ENCODE measurements at places on chromosomes 3 and 15. TPM values are rescaled to one million over a fixed set of nuclear protein-coding genes. Genes with fewer than 3 reads are reported as not detected.
A peak's percentile ranks its signal among the peaks of the same experiment; 100 is the strongest.

GRCh38 chr3:49803465-49804140 is 542 bp downstream of the INKA1 start:
- peak; percentile 28 for DNase-seq

DNA sequence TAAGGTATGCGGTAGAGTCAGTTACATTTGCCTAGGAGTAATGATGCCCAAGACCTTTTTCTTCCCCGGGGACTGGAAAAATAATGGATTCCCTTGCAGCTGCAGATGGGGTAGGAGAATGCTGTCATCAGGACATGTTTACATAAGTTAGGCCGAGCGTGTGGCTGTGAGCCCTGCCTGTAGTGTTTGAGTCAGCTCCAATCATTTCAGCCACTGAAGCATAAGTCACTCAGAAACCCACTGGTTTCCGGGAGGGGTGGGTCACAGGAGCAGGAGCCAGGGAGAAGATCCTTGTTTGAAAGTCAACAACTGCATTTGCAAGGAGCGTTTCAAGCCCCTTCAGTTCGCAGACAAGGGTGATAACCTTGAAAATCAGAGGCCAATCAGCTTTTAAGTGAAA is 562.3 kb downstream of the MCTP2 start:
- DNase-seq: no peak

GRCh38 chr3:1843111-1843510 is 255.6 kb upstream of the CNTN4 start:
- DNase-seq: no peak

GRCh38 chr15:64060716-64061115 is 14.4 kb upstream of the DAPK2 start:
- no peak for DNase-seq

- no peak for DNase-seq
These were observed 7.9 kb downstream of the AP4E1 start for GRCh38 chr15:50916400-50916799.

DNA sequence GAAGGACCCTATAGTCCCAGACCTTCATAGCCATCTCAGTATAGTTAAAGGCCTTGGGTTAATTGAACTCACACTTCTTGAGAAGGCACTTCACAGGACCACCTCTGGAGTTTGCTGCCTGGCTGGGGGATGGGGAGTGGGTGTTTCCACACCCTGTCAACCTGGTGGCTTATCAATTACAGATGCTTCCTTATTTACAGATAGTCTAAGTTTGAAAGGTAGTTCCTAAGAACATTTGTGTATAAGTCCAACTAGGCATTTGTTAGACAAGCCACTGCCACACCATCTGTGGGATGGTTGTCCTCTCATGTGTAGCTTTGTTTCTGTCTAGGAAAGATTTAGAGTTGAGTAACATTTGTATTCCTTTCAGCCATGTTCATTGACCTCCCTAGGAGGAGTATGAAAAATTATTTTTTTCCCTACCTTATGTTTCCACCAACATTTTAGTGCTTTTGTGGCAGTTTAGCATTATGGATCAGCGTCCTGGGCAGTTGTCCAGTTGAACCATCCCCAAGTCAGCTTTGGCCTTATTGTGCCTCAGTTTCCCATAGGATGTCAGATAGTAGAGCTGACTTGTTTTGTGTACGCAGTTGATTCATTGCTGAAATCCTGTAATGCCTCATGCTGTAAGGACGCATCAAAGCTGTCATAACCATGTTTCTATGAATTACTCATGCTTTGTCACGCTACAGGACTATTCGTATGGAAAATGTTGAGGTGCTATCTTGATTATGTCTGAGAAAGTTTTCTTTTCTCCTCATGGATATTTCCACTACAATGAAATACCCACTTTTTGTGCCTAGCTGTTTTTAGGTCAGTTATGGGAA is 21.2 kb upstream of the SIAH2 start:
- DNase-seq: no peak

DNA sequence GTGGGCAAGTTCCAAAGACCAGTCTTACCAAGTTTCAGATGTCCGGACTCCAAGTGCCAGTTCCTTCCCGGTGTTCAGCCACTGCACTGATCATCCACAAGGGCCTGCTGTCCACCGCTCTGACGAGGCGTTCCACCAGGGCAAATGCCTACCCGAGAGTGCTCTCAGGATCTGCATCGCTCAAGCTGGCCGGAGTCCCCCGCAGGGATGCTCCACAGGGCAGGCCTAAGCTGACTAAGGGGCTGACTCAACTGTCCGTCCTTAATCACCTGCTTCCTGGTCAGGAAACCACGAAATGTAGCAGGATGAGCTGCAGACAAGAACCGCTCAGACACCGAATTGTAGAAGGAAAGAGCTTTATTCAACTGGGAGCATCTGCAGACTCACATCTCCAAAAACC is 341.6 kb downstream of the KCNH8 start:
- no peak for DNase-seq

- no peak for DNase-seq
These were observed 52.4 kb upstream of the SNRPA1 start for GRCh38 chr15:101347454-101347853.

DNA sequence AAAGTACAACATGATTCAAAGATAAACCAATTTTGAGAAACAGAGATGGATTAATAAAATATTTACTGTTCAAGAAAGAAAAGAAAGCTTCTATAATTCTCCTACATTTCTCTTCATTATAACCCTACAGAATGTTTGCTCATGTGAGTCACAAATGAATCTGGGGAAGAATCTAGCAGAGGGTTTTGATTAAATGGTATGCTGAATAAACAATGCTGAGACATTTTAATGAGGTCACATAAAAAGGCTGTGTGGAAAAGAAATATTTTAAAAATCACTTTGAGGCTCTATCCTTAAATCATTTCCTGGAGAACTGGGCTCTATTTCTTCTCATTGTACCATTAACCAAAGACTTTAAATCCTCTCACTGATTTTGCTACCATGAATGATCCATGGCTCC is 727.7 kb downstream of the NTRK3 start:
- DNase-seq: no peak

- no peak for DNase-seq
These were observed 145.4 kb upstream of the GOLIM4 start for GRCh38 chr3:168241156-168241555.

GRCh38 chr3:186648851-186649250 is 8.7 kb downstream of the FETUB start:
- no peak for DNase-seq

- no peak for DNase-seq
These were observed 163.3 kb downstream of the MEX3B start for GRCh38 chr15:81882504-81882903.

- DNase-seq: no peak
These were observed 37.7 kb downstream of the TKT start for GRCh38 chr3:53218131-53218530.

GRCh38 chr3:119413603-119414280 is 49.7 kb downstream of the TMEM39A start:
- DNase-seq: no peak

- no peak for DNase-seq
These were observed 424.6 kb downstream of the GRM7 start for GRCh38 chr3:7285505-7285904.

GRCh38 chr3:47270526-47270925 is 12.1 kb downstream of the KIF9 start:
- DNase-seq: no peak

GRCh38 chr3:23726811-23727548 is 78.8 kb upstream of the UBE2E1 start:
- DNase-seq: no peak

DNA sequence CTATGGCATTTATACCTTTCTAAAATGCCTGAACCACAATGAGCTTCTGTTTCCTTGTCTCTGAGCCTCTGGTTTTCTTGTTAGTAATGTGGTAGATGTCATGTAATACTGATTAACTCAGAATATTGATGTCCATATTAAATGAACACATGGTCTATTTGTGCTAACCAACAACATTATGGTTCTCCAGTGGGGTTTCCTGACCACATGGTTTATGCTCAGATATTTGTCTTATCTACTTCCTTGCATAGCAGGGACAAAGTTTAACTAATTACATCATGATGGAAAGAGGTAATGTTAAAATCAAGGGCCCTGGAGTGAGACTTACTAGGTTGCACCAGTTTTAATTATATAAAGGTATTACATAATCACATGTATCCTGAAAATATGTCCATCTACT is 62.6 kb upstream of the SCN10A start:
- DNase-seq: no peak

- DNase-seq: no peak
These were observed 33.1 kb downstream of the DZIP1L start for GRCh38 chr3:138082085-138082991.

DNA sequence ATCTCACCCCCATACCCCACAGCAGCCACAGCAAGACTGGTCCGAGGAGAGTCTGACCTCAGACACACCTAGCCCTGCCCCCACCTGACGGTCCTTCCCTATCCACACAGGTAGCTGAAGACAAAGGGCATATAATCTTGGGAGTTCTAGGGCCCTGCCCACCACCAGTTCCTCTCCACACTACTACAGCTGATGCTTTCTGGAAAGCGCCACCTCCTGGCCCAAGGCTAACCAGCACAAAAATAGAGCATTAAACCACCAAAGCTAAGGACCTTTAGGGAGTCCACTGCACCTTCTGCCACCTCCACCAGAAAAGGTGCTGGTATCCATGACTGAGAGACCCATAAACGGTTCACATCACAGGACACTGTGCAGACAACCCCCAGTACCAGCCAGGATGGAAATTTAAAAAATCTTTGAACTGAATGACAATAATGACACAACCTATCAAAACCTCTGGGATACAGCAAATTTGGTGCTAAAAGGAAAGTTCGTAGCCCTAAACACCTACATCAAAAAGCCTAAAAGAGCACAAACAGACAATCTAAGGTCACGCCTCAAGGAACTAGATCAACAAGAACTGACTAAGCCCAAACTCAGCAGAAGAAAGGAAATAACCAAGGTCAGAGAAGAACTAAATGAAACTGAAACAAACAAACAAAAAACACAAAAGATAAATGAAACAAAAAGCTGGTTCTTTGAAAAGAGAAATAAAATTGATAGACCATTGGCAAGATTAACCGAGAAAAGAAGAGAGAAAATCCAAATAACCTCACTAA is 122.1 kb upstream of the TPRG1 start:
- DNase-seq: no peak

- DNase-seq: peak; percentile 76
These were observed 38.8 kb upstream of the PCSK6 start for GRCh38 chr15:101528108-101528916.

GRCh38 chr3:1766384-1766783 is 332.3 kb upstream of the CNTN4 start:
- DNase-seq: no peak

C3orf85 gene
- total RNA-seq: not detected

SGO1 gene
- not detected for total RNA-seq

RNF7 gene
- total RNA-seq: 100 TPM

ADCY5 gene
- 4.0 TPM for total RNA-seq

PIAS1 gene
- total RNA-seq: 16.4 TPM

AADACL2 gene
- total RNA-seq: not detected

DUOXA1 gene
- not detected for total RNA-seq

LRTM1 gene
- total RNA-seq: not detected

LRRC3B gene
- total RNA-seq: 0.23 TPM
